ENCODE measurements at places on chromosomes 4 and X.
A peak's percentile ranks its signal among the peaks of the same experiment; 100 is the strongest.

DNA sequence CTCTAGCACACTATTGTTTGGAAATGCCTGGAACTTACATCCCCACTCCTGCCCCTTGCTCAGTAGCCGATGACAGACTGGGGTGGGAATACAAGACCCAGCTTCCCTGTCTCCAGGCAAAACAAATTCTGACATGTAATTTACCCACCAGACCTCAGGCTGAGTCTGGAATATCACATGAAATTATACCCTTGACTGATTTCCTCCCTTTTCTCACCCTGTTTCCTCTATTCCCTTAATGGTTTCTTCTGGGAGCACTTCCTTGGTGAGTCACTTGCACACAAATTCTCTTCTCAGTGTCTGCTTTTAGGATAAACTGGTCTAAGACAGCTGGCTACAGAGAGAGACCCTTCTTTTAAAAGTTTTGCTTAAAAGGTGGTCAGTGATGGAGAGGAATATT is 65.8 kb upstream of the DIPK2B start:
- no peak for DNase-seq

DNA sequence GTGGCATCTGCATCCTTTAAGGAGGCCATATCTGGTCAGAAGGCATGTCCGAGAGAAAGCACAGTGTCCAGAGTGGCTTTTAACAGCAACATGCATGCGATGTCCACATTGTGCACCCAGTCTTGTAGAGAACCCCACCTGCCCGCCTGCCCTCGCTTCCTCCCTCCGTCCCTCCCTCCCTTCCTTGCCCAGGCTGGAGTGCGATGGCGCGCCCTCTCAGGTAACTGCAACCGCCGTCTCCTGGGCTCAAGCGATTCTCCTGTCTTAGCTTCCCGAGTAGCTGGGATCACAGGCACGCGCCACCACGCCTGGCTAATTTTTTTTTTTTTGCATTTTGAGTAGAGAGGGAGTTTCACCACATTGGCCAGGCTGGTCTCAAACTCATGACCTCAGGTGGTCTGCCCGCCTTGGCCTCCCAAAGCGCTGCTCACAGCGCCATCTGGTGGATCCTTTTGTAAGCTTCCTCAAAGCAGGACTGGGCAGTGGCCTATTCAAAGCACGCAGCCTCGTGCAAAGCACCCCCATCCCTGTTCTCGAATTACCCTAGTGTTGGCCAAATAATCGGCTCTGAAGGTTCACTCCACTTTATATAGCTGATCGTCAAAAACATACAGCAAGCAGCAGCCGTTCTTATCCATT is 15.0 kb downstream of the BRCC3 start:
- DNase-seq = peak; percentile 69

GRCh38 chr4:108649863-108650211 is 562 bp upstream of the OSTC start:
- DNase-seq = no peak

- no peak for DNase-seq
Observed at GRCh38 chr4:178340468-178340867, 898.2 kb upstream of the AGA start.

DNA sequence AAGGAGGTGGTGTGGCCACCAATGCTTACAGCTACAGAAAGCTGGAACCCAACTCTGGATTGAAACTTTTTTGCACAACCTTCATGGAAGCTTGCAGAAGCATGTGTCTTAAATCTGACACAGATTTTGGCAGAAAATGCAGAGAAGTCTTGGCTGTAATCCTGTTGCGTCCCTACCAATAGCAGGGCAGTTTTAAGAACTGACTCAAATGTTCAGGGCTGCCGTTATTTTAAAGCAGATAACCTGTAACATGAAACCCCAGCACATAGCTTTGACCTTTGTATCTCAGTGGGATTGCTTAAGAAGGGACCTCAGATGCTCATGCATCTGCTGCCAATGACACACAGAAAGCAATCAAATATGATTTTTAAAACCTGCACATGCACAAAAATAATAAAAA is at the start of gene VEGFD:
VEGFD (minus strand) TSS at position 110 of the 400 bp plus-strand sequence. CDS start 467 bp downstream, outside the sequence.
- DNase-seq = no peak

GRCh38 chrX:80223982-80224579 is 196.2 kb upstream of the TENT5D start:
- DNase-seq = no peak

DNA sequence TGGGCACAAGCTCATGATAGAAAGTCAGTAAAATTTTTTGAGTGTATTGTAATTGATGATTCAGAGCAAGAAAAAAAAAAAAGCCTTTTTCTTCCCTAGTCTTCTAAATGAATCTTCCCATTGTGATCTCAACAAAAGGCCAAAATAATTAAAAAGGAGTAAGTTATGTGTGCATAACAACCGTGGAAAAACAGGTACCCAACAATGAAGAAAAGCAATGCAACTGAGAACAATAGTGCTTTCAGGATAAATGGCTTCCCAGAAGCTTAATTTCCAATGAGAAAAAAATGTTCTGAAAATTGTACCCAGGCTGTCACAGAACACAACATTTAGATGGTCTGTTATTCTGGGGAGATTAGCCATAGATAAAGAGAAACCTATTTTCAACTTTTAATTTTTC is 399.0 kb upstream of the AGA start:
- DNase-seq = no peak

- no peak for DNase-seq
Observed at GRCh38 chr4:13118633-13119032, 365.5 kb downstream of the RAB28 start.

- no peak for DNase-seq
Observed at GRCh38 chr4:120691106-120691505, 231.4 kb downstream of the PRDM5 start.

- no peak for DNase-seq
Observed at GRCh38 chr4:123954220-123954619, 557.6 kb downstream of the SPRY1 start.

GRCh38 chrX:137562096-137562495 is 3.8 kb upstream of the ZIC3 start:
- DNase-seq = no peak

DNA sequence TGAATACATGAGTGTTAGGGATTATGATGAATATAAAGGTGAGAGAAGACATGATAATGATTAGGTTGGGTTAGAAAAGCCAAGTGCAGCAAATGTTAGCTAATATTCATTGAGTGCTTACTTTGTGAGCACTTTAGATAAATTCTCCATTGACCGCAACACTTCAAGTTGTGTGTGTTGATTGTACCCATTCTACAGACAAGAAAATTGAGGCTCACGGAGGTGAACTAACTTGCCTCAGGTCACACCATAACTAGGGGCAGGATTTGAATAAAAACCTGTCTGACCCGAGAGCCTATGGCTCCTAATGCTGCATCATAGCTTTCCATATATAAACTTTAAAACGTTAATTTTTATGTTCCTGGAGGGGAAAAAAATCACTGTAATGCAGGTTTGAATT is 15.2 kb upstream of the C4orf50 start:
- DNase-seq = no peak

DNA sequence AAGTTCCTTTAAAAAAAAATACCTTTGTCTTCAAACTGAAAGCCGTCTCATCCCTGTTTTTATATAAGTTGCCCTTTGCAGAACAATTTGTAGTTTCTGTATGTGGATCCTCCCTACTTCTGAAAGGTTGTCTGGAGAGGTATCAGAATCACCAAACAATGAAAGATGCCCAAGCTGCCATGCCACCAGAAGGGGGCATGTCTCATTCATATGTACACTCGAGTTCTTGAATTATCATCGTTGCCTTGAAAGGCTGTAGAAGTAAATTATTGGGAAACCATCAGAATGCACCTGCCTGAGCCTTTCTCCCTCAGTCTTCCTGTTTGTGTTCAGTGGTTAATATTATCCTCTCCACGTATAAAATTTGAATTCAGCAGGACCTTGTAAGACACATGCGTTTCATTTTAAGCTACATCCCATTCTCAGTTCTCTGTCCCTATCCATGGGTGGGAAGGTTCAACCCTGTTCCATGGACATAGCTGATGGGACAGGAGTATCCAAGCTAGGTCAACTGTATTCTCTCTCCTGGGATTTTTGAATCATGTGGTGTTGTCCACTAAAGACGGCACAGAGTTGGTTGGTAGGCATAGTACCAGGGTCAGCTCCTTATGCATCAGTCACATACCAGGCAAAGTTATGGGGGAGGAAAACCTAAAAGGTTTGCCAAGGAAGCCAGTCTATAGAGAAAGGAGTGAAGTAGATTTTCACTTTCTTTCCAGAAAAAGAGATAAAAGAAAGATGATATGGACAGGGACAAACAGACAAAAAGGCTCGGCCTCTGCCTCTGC is 24.0 kb downstream of the GALNT7 start:
- no peak for DNase-seq

- no peak for DNase-seq
Observed at GRCh38 chr4:178311997-178312396, 869.8 kb upstream of the AGA start.

DNA sequence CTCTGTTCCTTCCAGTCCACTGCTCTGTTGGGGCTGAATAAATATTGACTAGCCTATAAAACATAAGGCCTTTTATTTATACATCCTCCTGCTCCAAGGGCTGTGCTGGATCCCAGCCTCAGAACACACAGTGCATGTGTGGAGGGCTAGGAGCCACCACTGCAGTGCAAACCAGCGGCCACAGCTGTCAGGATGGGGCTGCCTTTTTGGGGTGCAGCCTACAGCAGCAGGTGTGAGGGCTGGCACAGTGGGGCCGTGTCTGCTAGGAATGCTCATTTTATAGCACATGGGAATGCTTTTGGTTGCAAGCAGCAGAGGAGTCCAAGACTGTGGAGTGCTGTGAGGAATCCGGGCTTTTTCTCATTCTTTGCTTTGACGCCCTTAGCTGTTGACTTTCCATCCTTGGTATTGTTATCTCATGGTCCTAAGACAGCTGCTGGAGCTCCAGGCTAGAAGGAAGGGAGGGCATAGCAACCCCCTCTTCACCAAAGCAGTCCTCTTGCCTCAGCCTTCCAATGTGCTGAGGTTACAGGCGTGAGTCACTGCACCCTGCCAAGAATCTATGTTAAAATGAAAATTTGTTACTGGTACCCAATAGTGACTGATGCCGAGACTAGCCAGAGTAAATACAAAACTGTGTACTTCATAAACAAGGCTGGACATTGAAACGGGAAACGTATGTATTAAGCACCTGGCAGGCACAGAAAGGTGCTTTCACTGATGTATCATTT is 334.3 kb upstream of the GATB start:
- DNase-seq = peak; percentile 51

DNA sequence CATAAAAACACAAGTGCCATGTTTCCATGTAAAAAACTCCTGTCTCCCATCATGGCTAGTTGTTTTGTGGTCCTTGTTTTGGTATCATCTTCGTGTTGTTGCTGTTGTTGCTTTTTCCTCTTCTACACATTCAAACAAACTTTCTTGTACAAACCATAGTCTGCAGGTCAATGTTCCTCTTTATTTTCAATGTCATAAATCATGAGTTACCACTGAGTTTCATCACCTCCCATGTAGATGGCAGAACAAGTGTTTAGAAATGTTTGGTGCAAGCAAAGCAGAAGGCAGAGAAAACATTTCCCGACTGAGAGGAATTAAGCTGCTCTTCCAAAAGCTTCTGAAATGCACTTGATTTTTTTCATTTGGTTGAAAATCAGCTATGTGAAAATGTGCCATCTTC is 166.0 kb downstream of the ANTXR2 start:
- DNase-seq = no peak

GRCh38 chr4:143186212-143186611 is 1.5 kb downstream of the USP38 start:
- DNase-seq = no peak

GRCh38 chrX:124223524-124223923 is 108.9 kb upstream of the TEX13D start:
- DNase-seq = no peak

DNA sequence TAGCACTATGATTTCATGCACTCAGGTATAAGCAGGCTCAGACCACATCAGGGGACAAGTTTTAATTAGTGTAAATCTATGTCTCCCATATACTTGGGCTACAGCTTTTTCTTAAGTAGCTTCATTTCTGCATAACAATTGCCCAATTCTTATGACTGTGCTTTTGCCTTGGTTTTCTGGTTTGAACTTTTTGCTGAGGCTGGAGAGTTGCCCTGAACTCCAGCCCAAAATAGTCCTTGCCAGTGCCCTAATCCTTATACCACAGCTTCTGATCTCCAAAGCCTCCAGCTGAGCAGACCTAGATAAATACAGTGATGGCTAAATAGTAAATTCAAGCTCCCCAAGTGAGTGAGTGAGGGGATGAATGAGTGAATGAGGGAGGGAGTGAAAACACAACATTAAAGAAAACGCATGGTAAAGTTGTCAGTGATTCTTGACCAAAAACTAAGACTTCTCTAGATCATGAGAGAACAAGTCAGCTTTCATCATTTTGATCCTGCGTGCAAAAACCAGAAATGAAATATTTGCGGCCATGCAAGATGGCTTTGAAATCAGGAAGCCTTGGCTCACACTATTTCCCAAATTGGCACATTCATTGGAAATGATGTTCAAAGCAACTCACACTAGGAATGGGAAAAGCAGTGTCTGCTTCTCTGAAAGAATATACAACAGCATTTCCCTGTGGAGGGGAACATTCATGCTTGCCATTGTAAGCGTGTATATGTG is 437.1 kb upstream of the CTSO start:
- DNase-seq = no peak

DNA sequence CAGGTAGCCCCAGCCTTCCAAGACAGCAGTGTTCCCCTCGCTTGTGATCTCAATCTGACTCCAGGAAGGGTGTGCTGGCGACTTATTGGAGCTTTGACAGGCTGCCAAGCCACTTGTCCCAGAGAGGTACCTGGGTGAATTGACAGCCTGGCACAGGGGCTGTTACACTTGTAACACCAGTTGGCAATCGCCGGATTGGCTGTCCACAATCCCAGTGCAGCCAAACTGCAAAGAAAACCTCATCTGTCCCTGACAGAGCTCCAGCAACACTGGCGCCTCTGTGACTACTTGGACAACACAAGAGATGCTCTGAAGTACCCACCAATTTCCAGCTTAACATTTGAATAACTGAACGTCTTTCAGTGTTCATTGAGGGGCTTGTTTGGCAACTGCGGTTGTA is 76.8 kb upstream of the PRPS1 start:
- DNase-seq = no peak

DNA sequence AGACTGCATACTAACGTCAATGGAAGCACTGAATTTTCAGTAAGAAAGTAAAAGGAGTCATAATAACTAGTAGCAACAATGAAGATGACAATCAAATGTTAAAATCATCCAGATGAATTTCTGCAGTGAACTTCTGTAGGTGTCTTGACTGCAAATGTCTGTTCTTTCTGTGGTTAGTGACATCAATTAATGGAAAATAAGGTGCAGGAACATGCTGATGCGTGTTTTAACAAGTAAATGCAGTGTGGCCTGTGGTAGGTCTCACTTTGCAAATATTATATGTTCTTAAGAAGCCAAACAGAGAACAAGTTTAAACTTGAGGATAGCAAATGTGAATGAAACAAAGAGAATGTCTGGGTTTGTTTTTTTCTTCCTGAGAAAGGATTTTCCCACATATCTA is 2.6 kb upstream of the DTHD1 start:
- no peak for DNase-seq
